Germinal center (tissue), 1 donor: ENCODE measurements at places on chromosomes 12 and 14.

- no peak for DNase-seq
Observed at GRCh38 chr12:113322343-113322742, 12.6 kb downstream of the SLC8B1 start.

- DNase-seq: no peak
Observed at GRCh38 chr14:23573384-23574015, 5.1 kb downstream of the JPH4 start.

DNA sequence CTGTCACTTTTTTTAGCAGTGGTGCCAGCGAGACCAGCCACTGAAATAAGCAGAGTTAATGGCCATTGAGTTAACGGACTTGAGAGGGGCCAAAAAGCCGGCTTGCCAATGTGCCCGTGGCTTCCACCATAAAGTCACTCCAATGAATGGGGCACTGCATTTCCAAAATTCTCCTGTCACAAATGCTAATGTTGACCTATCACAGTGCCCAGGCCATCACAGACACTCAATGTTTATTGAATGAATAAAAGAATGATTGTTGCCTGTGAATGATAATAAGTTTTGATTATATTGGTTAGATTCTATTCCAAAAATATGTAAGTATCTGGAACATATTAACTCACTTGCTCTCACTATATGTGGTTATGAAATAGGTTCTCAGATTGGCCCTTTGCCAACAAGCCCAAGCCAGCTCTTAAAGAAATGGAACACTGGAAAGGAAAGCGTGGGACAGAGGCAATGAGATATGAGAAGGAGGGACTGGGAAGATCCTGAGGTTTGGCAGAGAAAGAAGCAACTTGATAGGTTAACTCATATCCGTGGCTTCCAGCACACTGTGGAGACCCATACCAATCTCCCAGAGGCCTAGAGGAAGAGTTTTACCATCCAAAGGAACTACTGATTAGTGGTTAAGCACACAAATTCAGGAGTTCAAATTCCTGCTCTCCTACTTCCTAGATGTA is 108.7 kb downstream of the BTG1 start:
- DNase-seq: no peak

- no peak for DNase-seq
Observed at GRCh38 chr14:104334424-104335161, 196.2 kb downstream of the KIF26A start.

GRCh38 chr12:79291711-79292110 is 399.1 kb downstream of the PAWR start:
- DNase-seq: no peak

- no peak for DNase-seq
Observed at GRCh38 chr12:88437226-88437625, 143.0 kb downstream of the KITLG start.

GRCh38 chr12:43103866-43104265 is 448.1 kb downstream of the ADAMTS20 start:
- no peak for DNase-seq

GRCh38 chr12:62966990-62967506 is 32.1 kb upstream of the PPM1H start:
- no peak for DNase-seq

- no peak for DNase-seq
Observed at GRCh38 chr12:21828136-21828775, 53.8 kb upstream of the KCNJ8 start.

DNA sequence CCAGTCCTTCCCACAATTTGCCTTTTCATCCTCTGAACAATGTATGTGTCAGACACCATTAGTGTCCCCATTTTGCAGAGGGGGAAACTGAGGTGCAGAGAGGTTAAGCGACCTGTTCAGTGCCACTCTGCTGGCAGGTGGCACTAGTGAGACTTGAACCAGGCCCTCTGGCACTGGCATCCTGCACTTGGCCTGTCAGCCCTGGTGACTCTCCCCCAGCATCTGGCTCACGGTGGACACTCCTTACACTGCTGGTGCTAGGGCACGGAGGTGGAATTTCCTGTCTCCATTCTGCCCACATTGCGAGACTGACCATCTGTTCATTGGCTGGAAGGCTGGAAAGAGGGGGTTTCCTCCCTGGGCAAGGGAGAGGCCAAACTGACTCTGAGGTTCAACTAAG is 48.7 kb downstream of the CCNK start:
- no peak for DNase-seq

DNA sequence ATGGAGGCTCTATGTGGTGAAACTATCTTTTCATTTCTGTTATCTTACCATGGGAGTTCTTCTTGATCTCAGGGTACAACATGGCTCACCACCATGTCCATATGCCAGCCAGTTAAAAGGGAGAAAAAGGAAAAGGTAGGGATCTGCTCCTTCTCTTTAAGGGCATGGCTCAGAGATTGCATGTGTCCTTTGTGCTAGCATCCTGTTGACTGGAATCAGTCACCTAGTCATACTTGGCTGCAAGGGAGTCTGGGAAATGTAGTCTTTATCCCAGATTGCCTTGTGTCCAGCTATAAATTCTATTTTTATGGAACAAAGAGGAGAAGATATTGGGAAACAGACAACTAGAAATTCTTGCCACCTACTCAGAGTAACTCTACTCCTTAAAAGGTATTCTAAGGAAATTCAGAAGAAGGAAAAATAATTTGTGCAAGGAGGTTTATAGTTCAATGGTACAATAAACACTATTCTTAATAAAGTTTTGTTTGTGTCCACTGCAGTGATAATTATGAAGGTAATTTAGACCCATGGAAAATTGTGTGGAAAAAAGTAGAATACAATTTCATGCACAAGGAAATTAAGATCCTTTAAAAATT is 86.4 kb upstream of the RPH3A start:
- DNase-seq: no peak

DNA sequence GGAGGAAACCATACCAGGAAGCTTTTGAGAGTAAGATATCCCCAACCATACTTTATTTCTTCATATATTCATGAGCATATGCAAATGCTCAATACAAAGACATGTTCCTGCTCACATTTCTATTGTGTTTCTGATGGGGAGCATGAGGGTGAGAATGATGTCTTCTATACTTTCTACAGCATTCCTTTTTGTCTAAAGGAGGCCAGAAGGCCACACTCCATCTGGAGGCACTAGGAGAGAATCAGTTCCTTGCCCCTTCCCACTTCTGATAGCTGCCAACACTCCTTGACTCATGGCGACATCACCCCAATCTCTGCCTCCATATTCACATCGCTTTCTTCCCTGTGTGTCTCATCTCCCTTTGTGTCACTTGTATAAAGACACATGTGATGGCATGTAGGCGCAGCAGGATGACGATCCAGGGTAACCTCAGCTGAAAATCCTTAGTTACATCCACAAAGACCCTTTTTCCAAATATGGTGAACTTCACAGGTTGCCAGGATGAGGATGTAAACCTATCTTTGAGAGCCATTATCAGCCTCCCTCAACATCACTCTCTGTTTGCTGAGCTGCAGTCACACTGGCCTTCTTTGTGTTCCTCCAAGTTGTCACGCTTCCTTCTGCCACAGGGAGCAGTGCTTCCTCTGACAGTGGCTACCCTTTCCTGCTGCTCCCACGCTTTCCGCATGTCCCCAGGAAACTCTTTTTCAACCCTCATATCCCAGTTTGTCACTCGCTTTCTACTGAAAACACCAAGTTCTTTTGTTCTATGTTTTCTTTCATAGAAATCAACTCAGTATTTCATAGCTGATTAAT is 96.9 kb downstream of the STXBP6 start:
- DNase-seq: no peak

- no peak for DNase-seq
Observed at GRCh38 chr14:87656315-87656714, 336.7 kb downstream of the GALC start.

GRCh38 chr14:40758076-40758475 is 848.6 kb upstream of the LRFN5 start:
- DNase-seq: no peak

- DNase-seq: no peak
Observed at GRCh38 chr12:94326727-94327126, 132.9 kb downstream of the CEP83 start.

DNA sequence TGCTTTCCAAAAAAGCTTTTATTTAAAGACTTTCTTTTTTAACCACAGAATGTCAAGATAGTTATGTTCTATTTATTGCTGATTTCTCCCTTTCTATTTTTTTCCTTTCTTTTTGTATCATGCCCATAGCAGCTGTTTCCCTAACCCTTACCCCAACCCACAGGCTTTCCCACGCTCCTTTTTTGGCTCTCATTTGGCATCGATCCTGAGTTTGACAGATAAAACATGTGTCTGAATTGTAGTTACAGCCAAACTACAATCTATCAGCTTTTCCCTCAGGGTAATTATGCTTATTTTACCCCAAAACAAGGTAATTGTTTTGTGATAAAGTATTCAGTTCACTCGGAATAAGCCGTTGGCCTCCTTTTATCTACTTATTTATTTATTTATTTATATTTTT is 46.7 kb downstream of the PDE3A start:
- DNase-seq: no peak

DNA sequence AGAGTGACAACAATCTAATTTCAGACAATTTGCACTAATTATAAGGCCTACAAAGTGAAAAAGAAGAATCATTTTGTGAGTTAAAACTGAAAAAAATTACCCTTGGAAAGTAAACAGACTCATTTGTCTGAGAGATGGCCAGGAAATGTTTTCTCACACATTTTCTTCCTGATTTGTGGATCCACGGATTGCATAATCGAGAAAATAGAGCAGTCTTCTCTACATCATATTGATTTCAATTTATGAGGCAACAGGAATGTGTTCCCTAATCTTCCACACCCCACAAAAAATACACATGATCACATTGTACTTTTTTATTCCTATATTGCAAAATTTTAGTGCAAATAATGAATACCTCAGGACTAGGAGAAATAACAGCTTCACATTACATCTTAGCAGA is 160.8 kb downstream of the CCER1 start:
- DNase-seq: no peak

DNA sequence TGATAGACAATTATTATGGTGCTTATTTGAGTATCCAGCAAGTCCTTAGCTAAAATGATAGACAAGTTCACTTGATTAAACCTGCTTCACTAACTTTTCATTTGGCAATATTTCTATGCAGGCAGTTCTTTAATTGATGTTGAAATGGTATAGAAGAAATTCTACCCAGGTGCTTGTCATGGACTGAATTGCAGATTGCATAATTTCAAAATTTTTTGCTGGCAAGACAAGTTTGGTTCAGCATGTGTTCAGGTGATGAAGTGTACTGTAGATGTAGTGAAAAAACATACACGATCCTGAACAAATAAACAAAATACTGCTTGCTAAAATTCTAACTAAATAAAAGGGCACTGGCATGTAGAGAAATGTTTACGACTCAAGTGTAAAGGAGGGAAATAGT is 189.0 kb downstream of the FOXA1 start:
- DNase-seq: no peak

DNA sequence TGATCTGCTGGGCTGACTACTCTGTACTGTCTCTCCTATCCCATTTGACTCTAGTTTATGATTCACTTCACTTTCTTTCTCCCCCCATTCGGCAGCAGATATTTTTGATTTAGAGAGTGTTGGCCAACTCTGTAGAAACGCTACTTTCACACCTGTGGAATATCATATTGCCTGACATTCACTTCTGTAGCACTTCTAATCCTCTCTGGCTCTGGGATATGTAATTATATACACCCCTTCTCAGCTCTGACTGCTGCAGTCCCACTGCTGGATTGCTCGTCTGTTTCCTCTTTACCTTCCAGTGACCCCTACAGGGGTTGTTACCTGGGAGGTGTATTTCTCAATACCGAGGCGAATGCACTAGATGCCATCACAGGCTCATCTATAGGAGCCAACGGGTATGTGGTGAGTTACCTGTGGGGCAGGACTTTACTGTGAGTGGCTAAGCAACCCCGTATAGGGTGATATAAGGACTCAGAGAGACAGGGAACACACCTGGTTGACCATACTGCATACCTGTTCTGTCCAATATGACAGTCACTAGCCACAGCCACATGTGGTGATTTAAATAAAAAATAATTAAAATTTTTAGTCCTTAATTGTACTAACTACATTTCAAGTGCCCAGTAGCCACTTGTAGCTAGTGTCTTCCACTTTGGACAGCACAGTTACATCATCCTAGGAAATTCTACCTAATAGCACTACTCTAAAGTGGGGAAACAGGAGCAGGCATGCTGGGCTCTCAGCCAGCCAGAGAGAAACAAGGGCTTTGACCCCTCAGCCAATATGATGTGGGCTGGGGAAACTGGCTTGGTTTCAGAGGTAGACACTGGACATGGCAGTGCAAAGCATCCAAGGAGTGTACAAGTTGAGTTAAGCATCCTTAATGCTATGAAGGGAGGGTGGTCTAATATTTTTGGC is 95.0 kb downstream of the C12orf75 start:
- DNase-seq: no peak

- no peak for DNase-seq
Observed at GRCh38 chr12:77151030-77151429, 85.7 kb upstream of the E2F7 start.

DNA sequence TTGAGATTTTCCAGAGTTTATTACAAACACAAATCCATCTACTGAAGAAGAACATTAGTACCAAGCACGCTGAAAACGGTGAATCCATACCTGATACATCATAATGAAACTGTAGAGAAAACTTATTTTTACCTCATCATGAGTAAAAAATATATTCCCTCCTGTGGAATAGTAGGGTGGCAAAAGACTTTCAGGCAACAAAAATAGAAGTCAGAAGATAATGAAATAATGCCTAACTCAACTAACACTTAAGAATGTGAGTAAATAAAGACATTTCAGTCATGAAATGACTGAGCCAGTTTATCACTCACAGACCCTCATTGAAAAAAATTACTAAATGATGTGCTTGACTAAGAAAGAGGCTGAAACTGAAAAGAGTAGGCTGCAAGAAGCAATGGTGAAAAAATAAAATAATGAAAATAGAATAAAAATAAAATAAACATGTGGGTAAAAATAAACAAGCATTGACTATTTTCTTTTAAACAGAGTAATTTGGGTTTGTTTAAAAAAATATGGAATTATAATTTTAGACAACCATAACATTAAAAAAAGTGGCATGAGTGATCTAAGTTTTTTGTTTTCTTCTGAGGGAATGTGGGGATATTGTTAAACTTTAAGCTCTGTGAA is 148.6 kb downstream of the ASCL1 start:
- DNase-seq: no peak

GRCh38 chr12:75862692-75863471 is 168.7 kb downstream of the PHLDA1 start:
- no peak for DNase-seq
